NCI-H1694 treated with DMSO at 0.1 percent for 48 hours (cell line): ENCODE measurements at places on chromosomes 3 and 15.

- no peak for DNase-seq
Observed at GRCh38 chr3:26281284-26281985, 341.1 kb upstream of the LRRC3B start.

DNA sequence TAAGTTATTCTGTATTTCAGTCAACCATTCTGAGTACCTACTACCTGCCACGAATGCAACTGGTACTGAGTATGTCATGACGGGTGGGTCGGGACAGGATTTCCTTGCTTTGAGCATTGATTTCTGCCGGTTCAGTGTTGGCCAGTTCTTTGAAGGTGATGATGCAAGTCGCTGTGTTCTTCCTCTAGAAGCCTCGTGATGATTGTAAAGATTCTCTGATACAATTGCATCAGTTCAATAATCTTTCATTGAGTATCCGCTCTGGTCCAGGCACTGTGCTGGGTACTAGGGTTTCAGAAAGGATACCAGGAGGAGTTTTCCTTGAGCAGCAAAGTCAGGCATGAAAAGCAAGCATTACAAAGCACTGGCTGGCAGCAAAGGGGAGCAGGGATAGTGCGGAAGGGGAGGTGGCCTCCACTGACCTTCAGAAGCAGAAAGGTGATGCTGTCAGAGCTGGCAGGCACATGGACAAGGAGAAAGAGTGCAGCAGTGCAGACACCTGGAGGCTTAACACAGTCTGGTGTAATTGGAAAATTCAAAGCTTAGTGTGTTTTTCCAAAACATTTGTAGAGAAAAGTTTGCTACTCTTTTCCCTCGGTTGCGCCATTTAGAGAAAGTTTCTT lies 100.1 kb downstream of the RPL39L start:
- no peak for DNase-seq

GRCh38 chr3:62225051-62225450 lies 148.3 kb downstream of the FEZF2 start:
- DNase-seq, result no peak

DNA sequence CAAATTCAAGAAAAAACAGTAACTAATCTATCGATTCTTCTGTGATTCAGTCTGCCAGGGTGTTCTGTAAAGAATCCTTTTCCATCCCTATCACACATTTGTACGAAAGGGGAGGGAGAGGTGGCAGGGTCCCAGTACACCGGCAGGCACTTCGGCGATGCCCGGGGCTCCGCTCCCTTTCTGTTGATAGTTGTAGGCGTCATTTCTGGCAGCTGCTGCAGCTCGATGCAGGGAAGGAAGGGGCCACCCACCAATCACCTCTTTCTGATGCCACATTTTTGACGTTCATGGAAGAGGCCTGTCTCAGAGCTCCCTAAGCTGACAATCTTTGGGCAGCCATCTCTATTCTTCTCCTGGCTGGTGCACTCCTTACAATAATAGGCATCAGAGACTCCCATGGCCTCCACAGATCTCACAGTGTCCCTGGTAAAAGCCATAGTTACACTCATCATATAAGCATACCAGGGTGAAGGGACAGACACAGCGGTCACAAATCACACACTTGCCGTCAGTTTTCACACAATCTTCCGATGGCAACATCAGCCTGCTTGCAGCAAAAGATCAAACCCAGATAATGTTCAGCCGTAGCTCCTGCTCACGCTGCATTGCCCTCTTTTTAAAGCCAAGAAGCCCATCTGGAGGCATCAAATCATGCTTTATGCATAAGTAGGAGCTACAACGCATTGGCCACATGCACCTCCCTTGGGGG lies 60.8 kb upstream of the ZBTB38 start:
- no peak for DNase-seq

DNA sequence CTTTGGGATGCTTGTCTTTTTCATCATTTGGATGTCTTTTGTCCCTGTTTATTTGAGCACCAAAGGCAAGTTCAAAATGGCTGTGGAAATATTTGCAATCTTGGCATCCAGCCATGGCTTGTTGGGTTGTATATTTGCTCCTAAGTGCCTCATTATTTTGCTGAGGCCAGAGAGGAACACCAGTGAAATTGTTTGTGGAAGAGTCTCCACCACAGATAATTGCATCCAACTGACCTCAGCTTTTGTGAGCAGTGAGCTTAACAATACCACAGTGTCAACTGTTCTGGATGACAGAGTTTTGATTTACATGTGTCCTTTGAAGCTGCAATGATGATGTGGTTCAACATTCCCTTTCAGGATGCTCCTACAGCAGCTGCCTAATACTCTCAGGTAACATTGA lies 83.0 kb upstream of the KCNAB1 start:
- no peak for DNase-seq

DNA sequence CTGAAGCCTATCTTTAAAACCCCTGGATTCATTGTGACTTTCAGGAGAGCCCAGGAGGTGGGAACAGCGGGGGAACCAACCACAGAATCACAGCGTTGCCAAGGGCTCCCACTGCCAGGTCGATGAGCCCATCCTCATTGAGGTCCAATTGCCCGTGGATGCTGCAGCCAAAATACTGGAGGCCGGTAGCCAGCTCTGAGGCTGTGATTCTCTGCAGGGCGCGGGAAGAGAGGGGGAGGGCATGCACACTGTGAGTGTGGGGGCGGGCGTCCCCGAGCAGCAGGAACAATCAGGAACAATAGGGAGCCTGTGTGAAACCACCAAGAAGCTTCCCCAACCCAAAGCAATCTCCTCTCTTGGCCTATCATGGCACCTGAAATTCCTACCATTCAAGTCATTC lies 53.4 kb downstream of the FEM1B start:
- no peak for DNase-seq

- no peak for DNase-seq
Observed at GRCh38 chr15:36843822-36844221, 256.5 kb downstream of the MEIS2 start.

- DNase-seq, result no peak
Observed at GRCh38 chr3:67678665-67679064, 24.3 kb upstream of the SUCLG2 start.

GRCh38 chr15:84773716-84774115 lies 25.3 kb downstream of the ZNF592 start:
- DNase-seq, result no peak

DNA sequence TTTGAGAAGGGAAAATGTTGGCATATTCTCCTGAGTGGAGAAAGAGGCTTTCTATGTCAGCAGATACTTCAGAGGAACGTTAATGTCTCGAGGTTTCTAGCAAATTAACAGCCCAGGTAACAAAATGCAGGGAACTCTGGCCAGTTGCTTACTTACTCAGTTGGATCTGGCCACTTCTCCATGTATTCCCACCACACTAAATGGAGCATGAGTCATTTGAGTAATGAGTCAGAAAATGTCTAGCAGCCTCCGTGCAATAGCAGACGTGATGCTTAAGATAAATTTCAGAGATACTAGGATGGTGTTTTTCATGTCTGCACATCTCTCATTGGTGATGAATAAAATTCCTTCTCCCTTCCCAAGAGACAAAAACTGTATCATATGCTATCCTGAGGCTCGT lies 671.5 kb downstream of the FHIT start:
- DNase-seq, result no peak

GRCh38 chr3:52428151-52429005 lies 16.5 kb downstream of the SEMA3G start:
- peak; percentile 49 for DNase-seq

DNA sequence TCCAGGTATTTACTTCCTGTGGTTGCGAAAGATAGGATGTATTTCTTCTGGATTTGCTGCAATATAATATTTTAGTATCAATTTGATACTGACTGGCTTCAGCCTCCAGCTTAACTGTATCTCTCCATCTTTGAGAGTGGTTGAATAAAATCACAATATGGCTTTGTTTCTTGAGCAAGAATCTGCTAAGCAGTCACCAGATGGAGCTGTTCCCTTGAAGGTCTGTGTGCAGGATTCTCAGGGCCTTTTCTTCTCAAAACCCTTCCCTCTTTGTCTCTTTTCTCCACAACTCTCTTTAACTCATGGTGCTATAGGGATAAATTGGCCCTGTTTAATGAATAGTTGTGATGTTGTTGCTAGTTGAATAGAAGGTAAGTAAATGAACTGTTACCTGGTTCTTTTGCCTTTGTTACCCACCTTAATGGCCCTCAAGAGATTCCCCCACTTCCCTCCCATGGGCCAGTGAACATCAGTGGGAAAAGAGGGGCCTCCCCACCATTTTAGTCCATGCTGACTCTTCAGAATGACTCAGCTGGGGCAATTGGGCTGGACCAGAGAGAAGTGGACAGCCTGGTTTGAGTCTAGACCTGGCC lies 34.8 kb upstream of the RAB6B start:
- peak; percentile 55 for DNase-seq

- DNase-seq, result no peak
Observed at GRCh38 chr3:53550005-53550620, 55.7 kb downstream of the CACNA1D start.

- DNase-seq, result no peak
Observed at GRCh38 chr3:149551500-149551899, 77.0 kb downstream of the TM4SF4 start.

- no peak for DNase-seq
Observed at GRCh38 chr3:60079076-60079475, 1029.3 kb upstream of the CFAP20DC start.

- no peak for DNase-seq
Observed at GRCh38 chr3:64578062-64578770, 109.6 kb downstream of the ADAMTS9 start.

- DNase-seq, result no peak
Observed at GRCh38 chr3:13081603-13082360, 8.6 kb upstream of the IQSEC1 start.

- DNase-seq, result no peak
Observed at GRCh38 chr3:124372775-124373174, 357.5 kb upstream of the UMPS start.

DNA sequence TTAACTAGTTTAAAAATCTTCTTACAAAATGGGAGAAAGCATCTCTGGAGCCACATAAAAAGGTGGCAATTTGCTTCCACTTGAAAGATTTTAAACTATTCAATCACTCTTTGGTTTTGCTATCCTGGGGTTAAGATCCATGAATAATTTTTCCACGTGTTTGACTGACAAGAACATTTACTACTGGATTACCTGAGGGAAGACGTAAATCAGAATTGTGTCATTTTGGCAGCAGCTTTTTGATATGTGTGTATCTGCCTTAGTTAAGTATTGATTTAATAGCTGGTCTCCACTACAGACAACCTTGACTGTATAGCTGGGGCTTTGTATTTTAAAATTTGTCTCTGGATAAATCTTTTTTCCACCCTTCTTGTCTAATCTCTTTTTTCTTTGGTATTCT lies 228.3 kb downstream of the EPHA3 start:
- no peak for DNase-seq

DNA sequence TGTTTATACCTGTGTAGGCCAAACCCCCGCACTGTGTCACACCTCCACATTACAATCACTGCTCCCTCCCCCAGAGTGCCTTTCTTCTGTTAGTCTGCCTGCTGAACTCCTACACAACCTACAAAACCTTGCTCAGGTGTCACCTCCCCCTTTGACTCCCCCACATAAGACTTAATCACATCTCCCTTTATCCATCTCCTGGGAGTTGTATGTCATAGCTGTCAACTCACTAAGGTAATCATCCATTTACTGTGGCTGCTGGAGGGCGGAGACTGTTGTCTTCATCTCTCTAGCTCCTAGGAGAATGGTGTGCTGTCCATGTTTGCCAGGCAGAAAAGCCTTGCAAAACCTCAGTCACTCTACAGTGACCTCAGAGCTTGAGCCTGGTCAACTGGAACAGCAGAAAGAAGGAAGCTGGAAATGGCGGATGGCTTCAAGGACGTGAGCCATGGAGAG lies 43.8 kb downstream of the ZNF710 start:
- no peak for DNase-seq

DNA sequence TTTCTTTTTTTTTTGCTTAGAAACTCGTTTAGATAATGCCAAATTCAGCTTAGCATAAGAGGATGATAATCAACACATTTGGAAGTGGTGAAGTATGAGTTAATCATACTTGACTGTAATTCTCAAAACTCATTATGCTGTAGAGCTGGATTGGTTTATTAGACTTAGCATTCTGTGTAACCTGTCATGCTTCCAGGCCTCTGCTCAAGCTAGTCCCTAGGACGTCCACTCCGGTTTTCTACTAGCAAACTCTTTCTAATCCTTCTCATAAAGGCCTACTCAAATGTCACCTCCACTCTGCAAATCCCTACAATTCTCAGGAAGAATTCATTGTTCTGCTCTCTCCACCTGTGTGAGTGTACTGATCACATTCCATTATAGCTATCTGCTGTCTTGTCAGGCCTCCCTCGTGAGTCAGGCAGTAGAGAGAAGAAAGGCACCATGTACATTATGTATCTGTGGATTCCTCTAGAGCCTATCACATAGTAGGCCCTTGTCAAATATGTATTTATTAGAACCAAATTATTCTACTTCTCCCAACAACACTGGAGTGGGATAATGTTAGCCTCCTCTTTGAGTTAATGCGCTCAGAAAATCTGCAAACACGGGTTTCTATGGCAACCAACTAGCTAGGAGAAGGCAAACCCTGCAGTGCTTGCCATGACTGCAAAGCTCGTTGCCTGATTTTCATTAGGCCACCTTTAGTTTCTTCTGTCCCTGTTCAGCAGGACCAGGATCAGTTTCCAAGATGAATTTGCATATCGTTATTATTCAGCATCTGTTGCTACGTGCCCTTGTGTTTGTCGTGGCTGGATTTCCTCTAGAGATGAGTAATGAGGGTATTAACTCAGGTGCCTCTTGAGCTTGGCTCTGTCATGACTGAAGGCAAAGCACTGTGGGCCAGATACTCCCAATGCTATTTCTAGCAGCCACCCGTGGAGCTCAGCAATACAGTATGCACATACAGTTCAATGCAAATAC lies 30.7 kb downstream of the ATP13A5 start:
- peak; percentile 11 for DNase-seq

- no peak for DNase-seq
Observed at GRCh38 chr3:128438488-128439072, 28.1 kb downstream of the DNAJB8 start.

DNA sequence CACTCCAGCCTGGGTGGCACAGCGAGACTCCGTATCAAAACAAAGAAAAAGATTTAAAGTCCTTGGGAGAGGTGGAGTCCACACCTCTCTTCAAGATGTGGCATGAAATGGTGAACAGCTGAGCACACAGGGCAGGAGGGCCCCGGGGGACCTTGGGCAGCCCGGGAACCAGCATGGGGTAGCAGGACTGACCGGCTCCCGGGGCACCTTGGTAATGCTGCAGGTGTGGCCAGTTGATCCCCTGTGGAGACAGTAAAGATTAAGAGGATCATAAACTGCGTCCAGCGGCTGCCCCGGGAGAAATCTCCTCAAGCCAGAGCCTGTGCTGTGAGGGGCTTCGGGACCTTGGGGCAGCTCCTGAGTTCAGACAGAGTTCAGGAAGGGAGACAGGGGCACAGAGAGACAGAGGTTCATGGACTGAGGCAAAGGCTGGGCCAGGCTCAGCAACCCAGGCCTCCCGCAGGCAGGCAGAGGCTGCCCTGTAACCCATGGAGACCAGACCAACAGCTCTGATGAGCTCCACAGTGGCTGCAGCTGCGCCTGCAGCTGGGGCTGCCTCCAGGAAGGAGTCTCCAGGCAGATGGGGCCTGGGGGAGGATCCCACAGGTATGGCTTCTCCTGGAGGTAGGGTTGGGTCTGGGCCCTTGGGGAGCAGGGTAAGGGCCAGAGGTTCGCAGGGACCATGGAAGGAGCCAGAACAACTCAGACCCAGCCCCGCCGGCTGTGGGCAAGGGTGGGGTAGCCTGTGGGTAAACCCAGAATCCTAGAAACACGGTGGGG lies at the start of gene NR2E3:
Gene NR2E3, plus strand, starts transcription at position 299 of the 780 bp plus-strand sequence. Its CDS starts 190 bp downstream, at position 489.
- DNase-seq, result no peak
